ENCODE measurements at places on chromosomes 2 and 18.

GRCh38 chr18:22179174-22179573, 9.8 kb downstream of the GATA6 start:
- DNase-seq: no peak

- no peak for DNase-seq
Observed at GRCh38 chr2:23566241-23567142, 181.5 kb downstream of the KLHL29 start.

GRCh38 chr18:21053127-21053526, 58.5 kb downstream of the ROCK1 start:
- DNase-seq: no peak

- no peak for DNase-seq
Observed at GRCh38 chr2:171334946-171335345, 98.8 kb downstream of the METTL8 start.

DNA sequence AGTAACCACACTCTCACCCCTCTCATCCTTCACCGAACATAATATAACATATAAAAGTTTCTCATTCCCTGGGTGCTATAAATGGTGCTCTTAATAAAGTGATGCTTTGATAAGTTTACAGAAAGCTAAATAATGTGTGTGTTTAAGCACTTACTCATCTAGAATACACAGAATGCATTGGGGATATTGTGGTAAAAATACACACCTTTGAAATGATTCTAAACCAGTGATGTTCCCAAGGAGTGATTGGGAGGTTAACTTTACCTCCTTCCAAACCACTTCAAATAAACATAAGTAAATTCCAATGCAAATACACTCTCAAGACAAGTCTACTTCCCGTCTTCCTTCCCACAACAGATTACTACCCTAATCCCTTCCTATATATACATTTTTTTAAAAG, 85.3 kb upstream of the TWSG1 start:
- no peak for DNase-seq

- DNase-seq: no peak
Observed at GRCh38 chr2:144517866-144518747, 1.8 kb downstream of the ZEB2 start.

DNA sequence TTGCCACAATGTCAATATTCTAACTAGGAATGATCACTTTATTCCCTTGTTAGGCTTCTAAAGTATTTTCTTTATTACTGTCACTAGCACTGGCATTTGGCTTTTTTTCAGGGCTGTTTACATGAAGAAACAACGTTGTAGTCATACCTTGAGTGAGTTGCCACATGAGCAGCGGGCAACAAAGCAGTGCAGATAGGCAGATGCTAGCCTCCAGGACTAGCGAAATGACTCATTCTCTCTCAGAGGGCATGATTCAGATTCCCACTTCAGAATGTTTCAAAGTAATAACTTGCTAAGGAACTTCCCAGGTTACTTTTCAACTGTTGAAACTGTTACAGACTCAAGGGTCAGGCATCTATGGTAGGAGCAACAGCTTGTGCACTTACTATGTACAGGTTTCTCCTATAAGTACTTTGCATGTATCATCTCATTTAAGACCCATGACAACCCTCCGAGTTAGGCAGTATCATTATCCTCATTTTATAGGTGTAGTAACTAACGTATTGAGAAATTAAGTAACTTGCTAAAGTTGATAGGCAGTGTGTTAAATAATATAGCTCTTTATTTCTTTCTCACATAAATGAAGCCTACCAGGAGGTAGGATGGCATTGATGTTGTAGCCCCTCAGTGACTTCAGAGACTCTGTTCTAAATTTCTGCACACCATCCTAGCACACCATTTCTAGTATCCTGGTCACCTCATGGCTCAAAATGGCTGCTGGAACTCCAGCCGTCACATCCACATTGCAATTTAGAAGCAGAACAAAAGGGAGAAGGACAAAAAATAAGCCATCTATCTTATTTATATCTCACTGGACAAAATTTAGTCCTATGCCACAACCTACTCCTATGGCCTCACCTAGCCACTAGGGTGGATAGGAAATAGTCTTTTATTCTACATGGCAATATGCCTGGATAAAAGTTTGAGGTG, 83.3 kb downstream of the ICOS start:
- DNase-seq: no peak
